Suppressor macrophage (primary cell): ENCODE measurements at places on chromosomes 11 and 22.

GRCh38 chr11:68934321-68934645 is 30.6 kb downstream of the IGHMBP2 start:
- DNase-seq, result no peak

GRCh38 chr11:1630271-1630670 is 696 bp downstream of the KRTAP5-5 start:
- DNase-seq, result no peak

- peak; percentile 35 for DNase-seq
Observed at GRCh38 chr22:43862074-43862881, at the start of gene SULT4A1. Gene SULT4A1 (minus strand): TSS chr22:43862513. CDS start chr22:43862382, 131 bp downstream.

DNA sequence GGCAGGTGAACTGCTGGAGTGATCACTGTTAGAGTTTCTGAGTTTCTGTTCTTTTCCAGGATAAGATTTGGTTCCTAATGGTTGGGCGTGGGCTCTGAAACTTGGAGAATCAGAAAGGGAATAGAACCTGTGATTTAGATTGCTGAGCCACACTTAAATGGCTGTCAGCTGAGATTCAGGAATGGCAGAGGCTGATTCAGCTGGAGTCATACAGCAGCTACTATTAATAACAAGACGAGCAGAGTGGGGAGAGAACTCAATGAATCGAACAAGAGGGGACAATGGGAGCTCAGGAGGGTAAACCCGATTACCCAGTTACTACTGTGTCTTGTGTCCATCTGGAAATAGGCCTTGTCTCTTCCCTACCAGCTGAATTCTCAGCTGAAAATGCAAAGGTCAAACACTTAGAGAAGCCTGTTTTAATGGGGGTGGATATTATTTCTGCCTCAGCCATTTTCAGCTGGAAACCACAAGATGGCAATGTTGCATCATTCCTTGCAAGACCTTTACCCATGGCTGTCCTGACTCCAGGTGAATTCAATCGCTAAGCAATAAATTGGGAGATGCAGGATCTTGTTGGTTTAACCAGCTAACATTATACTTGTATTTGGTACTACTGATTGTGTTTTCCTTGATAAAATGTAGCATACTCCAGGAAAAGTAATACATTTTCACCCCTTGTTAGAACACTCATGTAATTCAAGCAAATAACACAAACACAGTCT is 104.5 kb upstream of the RAG2 start:
- DNase-seq, result peak; percentile 56

DNA sequence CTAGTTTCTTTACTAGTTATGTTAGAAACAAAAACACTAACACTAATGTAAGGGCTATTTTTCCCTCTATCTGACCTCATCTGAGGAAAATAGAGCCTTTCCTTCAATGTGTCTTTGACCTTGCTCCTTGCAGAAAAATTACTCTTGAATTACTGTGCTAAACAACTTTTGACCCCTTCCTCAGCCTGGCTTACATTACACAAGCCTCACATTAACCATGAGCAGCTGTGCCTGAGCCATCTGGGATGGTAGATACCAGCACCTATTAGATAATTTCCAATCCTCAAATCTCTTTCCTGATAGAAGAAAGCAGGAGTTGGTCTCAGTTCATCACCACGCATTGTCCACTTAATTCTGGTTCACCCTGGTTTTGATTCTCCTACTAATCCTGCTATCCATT is 134.4 kb upstream of the NCAM1 start:
- DNase-seq, result no peak

DNA sequence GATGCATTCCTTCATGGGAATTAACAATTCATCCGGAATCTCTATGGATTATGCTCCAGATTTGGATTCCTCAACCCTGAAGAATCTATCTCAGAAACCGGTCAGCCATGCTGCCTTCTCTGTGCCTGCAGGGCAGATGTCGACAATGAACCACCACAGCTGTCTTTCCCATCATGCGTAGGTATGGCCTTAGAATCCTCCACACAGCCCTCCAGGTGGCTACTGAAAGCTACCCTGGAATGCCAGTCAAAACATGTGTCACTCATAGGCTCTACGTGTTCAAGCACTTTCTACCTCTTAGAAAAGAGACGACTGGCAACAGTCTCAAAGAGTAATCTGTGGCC is 19.4 kb downstream of the MAML2 start:
- DNase-seq, result no peak

- no peak for DNase-seq
Observed at GRCh38 chr11:2791521-2792380, 92.0 kb upstream of the KCNQ1OT1 start.

DNA sequence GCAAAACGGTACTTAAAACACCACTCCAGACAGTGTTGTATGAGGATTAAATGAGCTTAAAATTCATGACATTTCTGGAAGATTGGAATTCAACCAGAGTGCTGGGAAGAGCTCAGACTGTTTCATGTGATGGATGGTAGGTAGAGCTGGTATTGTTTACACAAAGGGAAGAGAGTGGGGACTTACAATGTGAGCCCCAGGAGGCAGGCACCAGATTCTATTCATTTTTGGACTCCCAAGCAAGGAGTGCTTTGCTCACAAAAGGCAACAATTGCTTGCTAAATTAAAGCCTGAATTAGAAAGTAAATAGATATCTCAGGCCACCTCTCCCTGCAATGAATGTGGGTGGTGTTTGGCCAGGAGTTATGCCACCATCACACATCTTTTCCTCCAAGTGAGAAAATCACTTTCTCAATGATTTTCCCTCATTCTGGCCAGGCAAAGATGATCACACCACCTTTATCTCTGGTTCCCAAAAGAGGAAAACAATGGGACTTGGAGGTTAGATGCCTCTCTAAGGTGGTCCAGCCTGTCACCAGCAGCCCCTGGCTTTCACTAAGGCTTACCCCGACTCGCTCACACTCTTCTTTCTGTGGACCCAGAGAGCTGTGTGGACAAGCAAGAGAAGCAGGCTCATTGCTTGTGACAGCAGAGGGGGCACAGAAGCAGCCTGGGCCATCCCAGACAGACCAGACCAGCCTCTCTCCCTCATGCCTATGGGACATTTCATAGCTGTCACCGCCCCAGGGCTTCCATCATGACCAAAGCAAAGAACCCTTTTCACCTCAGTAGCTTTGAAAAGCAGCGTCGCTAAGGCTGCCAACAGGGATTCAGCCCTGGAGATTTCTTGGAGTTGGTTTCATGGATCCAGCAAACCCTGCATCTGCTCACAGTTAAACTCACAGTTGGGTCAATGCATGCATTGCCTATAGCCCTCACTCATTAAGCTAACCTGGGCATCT is 63.5 kb upstream of the DRD2 start:
- DNase-seq, result no peak

GRCh38 chr11:130771708-130772107 is 144.6 kb downstream of the SNX19 start:
- DNase-seq, result no peak

DNA sequence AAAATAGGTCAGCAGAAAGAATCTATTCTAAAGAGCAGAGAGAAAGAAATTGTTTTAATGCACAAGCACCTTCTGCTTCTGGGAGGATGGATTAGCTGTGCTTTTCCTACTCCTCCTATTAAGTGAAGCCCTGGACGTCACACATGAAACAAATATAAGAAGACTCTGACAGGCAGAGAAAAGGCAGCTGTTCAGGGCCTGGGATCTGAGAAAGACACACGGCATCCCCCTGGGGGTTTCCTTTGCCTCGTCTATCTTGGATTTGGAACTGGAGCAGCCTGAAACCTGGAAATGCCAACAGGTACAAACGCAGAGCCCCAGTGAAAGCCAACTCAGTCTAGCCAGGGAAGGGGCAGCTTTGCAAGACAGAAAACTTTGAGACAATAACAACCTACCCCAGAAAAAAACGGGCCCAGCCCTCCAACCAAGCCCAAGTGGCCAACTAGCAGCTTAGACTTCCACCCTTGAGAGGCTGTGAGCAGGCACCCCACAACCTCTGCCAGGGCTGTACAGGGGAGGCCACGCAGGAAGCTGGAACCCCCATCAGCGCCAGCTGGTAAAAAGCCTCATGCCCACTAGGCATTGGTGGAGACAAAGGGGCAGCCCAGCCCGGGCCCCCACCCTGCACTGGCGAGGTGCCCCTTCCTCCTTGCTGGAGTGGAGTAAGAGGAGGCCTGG is 7.3 kb downstream of the CERK start:
- DNase-seq, result no peak

DNA sequence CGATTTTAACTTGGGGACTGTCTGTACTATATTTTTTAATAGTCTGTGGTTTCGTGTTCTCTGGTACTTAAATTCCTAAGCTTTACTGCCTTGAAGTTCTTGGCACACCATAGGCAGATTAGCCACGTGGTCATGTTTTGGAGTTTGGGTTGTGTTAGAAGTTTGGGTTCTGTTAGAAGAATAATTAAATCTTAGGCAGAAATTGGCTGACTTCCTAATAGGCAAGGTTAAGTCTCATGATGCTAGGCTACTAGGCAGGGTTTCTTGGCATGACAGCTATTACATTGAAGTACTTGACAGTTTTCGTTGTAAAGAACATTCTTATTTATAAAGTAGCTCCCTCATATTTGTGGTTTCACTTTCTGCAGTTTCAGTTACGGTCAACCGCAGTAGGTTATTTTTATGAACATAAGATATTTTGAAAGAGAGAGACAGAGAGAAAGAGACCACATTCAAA is 30.0 kb upstream of the MMP7 start:
- peak; percentile 37 for DNase-seq

- DNase-seq, result no peak
Observed at GRCh38 chr11:47948137-47948536, 32.2 kb upstream of the PTPRJ start.

DNA sequence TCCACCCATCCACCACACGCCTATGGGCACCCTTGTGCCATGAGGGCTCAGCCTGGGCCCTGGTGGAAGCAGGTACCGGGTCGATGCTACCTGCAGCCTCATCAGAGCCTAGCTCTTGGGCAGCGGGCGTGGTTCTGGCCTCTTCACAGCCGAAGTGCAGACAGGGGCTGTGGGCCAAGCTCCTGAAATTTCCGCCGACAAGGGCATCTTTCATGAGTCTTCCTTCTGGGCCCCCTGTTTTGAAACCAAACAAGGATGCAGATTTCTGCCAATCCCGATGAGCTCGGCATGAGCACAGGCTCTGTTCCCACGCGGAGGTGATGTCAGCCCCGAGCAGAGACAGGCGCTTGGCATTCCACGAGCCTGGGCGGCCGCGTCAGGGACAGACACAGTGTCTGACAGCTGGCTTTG is 22.6 kb upstream of the MGAT3 start:
- no peak for DNase-seq

- DNase-seq, result peak; percentile 96
Observed at GRCh38 chr22:25447686-25448434, 116.6 kb upstream of the GRK3 start.

- peak; percentile 18 for DNase-seq
Observed at GRCh38 chr22:41557401-41558240, 3.2 kb upstream of the CSDC2 start.

GRCh38 chr11:126139111-126140091 is 72.0 kb downstream of the RPUSD4 start:
- DNase-seq, result no peak

DNA sequence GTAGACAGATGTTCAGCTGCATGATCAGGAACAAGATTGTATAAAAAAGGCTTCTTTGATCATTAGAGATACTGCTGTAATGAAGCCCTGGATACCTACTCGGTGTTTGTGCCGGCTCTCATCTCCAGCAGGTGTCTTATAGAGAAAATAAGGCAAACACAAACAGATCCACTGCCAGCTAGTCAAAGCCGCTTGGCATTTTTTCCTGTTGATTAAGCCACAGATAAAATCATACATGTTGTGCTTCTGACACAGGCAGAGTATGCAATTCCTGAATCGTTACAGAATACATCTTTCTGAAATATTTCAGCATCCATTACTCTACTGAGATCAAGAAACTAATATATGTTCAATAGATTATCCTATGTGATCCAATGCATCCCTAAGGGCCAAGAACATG is 206.9 kb downstream of the CADM1 start:
- DNase-seq, result no peak

DNA sequence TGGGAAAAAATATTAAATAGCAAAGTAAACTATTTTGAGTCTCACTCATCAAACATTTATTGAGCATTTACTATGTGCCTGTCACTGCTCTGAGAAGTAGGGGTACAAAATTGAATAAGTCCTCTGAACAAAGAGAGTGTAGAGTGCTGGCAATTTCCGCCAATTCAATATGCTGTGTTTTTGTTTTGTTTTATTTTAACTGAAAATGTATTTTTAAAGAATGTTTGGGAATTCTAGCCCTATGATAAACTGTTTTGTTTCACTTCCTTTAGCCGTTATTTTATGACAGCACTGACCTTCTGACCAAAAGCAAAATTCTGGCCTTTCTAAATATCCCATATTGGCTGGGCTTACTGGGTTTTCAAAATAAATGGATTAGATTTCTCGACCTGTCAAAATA is 64.7 kb upstream of the LMO2 start:
- no peak for DNase-seq

- no peak for DNase-seq
Observed at GRCh38 chr11:118915941-118916841, 9.5 kb downstream of the BCL9L start.

- peak; percentile 77 for DNase-seq
Observed at GRCh38 chr11:129960216-129961214, 42.1 kb downstream of the PRDM10 start.

GRCh38 chr22:23681026-23681809 is 9.6 kb upstream of the RGL4 start:
- DNase-seq, result no peak

- DNase-seq, result no peak
Observed at GRCh38 chr11:68279676-68280075, 7.9 kb upstream of the C11orf24 start.

DNA sequence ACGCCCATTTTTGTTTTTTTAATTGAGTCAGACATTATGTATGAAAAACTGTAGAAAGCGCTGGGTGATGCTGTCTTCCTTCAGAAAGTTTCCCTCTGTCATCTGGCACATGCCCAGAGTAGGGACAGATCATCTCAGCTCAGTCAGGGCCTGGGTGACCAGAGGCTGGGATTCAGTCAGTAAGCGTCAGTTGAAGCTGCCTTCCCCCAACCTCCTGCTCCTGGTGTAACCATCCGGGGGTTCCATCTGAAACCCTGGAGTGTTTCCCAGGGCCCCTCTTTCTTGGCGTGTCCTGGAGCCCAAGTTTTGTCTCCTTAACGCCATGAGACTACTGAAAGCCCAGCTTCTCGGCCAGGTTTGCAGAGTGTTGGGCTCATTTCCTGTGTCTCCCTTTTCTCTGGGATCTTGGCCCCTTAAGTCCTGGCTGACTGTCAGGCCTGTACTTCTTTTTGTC is 10.7 kb downstream of the PPFIA1 start:
- DNase-seq, result no peak

GRCh38 chr22:28983788-28984441 is 77.7 kb downstream of the C22orf31 start:
- no peak for DNase-seq

GRCh38 chr11:26846227-26846626 is 124.4 kb upstream of the SLC5A12 start:
- no peak for DNase-seq
